ENCODE measurements at places on chromosomes 11 and 22.

- DNase-seq, result no peak
Observed at GRCh38 chr11:93536101-93536861, 6.9 kb downstream of the SMCO4 start.

DNA sequence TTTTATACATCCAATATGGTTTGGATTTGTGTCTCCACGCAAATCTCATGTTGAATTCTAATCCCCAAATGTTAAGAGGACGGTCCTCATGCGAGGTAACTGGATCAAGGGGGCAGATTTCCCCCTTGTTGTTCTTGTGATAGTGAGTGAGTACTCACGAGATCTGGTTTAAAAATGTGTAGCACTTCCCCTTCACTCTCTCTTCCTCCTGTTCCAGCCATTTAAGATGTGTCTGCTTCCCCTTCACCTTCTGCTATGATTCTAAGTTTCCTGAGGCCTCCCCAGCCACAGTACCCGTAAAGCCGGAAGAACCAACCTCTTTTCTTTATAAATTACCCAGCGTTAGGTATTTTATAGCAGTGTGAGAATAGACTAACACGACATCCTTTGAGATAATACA is 98.6 kb downstream of the TTC28 start:
- DNase-seq, result peak; percentile 45

DNA sequence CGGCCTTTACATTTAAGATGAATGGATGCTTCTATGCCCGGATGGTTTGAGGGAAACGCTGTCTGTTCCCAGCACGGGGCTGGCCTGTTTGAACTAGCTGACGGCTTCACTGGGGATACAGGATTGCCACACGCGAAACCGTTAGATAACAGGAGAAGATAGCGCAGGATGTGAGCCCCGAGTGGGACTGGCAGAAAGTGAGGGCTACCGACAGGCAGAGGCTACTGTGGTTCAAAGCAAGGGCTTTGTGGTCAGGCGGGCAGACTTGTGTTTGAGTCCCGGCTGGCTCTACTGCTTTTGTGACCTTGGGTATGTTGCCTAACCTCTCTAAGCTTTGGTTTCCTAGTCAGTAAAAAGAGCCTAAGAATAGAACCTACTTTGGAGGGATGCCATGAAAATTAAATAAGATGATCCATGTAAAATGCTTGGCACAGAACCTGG is 2.8 kb upstream of the OAF start:
- peak; percentile 20 for DNase-seq

- no peak for DNase-seq
Observed at GRCh38 chr11:30006876-30007275, 10.0 kb downstream of the KCNA4 start.

DNA sequence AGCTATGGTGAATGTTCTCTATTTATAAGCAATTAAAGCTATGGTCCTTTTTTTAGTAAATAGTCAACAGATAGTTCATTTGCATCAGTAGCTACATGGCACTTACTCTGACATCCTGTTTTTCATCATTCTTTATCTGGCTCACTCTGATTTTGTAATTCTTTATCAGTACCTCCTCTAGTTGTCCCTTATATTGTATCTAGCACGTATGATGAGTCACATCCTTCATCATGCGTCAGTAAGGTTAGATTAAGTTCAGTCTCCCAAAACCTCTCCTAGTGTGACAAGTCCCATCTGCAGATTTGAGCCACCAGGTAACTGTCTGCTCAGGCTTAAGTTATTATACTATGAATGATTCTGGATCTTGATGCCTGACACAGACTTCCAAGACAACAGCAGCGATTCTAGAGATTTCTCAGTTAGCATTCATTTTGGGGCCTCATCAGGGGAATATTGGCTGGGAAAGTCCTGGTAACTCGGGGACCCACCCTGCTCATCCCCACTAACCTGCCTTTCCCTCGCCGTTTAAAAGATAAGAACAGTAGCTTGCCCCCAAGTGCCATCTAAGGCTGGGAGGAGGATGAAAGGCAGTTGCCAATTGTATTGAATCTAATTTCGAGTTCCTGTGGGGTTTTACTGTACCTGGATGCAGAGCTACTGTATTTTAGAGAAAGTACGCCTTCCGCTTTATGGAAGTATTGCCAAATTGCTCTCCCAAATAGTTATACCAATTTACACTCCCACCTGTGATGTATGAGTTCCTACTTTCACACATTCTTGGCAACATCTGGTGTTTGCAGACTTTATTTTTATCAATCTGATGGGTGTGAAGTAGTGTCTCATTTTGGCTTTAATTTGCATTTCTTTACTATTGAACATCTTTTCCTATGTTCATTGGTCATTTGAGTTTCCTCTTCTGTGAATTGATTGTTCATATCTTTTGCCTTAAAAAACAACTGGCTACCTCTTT is 55.9 kb downstream of the ZC3H12C start:
- no peak for DNase-seq

GRCh38 chr11:27118371-27118770 is 77.8 kb downstream of the BBOX1 start:
- no peak for DNase-seq

All from Kasumi-1 (cell line).